Mucosa of gallbladder (tissue), 1 donor: ENCODE measurements at places on chromosomes 3 and 15.

DNA sequence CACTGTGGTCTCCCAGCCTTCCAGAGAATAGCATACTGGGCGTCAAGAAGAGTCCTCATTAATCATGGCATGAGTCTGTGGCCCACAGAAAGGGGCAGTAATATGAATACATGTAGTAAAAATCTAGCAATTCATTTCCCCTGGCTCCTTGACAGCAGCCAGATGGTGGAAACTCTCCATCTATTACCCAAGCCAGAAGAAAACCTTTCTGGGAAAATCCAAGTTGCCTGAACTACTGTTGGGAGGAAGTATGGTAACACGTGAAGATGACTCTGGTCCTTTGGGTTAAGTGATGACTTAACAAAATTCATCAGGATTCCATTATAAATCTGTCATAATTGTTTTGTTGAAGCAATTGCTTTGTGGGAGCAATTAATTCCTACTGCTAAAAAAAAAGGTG is 530.5 kb downstream of the FHIT start:
- DNase-seq = no peak

DNA sequence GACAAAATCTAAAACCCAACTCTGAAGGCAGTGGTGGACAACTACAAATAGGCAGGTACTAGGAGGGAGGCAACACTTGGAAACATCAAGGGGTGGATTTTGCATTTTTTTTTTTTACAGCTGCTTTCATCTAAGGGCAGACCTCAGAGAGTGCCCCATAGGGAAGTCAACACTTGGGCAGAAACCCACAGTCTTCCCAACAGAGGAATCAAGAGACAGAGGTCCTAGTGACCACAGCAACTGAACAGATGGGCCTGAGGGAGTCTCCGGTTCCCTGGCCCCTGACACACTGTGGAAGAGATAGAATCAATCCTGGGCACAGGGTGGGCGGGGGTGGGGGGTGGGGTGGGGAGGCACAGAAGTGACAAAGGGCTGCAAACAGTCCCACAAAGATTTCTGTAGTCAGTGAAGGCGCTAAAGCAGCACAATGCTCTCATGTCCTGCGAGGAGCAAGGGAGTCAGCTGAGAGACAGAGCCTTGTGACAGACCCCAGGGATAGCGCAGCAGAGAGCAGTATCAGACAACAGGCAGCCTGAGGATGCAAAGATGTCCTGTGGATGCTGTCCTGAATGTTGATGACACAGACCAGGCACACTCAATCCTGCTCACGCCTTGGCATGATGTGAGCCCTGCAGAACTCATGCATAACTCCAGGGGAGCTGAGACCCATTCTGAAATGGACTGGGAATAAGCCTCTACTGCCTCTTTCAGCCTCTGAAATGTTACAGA is 6.9 kb upstream of the RFTN1 start:
- no peak for DNase-seq

GRCh38 chr3:98262046-98262445 is 2.0 kb upstream of the OR5H6 start:
- no peak for DNase-seq

DNA sequence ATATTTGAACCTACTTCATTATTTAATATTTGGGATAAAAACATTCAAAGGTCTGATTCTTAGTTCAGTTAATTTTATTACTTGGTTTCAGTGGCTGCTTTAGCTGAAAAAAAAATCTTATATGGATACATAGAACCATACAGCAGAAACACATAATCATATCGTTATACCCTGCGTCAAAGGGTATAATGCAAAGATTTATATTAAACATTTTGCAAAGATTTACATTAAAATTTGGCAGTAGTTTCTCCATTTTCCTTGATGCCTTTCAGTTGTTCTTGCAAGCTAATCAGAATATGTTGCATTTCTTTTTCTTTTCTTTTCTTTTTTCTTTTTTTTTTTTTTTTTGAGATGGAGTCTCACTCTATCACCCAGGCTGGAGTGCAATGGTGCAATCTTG is 31.4 kb downstream of the CLDN11 start:
- DNase-seq = no peak

- no peak for DNase-seq
Measured at GRCh38 chr15:51672913-51673857, 8.1 kb upstream of the SCG3 start.

DNA sequence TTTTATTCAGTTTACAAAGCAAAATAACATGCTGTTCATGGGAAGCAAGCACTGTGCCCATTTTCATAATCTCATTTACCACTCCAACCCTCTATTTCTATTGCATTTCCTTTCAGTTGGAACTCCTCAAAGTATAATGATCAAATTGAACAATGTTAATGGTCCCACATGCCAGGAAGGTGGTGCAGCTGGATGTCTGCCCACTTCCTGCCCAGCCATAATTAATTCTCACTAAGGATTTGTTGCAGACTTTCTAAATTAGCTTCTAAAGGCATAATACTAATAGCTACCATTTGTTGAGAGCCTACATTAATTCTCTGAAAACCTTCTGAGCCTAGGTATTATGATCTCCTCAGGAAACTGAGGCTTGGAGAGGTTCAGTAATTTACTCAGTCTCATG is 316.1 kb upstream of the TPM1 start:
- DNase-seq = no peak

DNA sequence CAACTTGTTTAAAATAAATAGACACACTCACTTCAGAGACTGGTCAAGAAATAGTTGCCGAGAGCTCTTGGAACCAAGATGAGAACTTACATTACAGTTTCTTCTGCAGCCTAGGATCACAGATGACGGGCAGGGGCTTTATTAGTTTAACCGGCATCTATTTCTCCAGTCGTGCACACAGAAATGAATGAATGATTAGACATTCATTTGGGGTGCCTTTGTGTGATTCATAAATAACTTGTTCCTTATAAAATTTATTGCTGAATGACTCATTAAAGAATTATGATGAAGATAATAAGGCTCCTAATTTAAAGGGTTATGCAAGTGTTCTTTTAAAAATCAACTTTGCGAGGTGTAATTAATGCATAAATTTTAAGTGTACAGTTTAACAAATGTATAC is 20.8 kb downstream of the NFKBIZ start:
- no peak for DNase-seq

DNA sequence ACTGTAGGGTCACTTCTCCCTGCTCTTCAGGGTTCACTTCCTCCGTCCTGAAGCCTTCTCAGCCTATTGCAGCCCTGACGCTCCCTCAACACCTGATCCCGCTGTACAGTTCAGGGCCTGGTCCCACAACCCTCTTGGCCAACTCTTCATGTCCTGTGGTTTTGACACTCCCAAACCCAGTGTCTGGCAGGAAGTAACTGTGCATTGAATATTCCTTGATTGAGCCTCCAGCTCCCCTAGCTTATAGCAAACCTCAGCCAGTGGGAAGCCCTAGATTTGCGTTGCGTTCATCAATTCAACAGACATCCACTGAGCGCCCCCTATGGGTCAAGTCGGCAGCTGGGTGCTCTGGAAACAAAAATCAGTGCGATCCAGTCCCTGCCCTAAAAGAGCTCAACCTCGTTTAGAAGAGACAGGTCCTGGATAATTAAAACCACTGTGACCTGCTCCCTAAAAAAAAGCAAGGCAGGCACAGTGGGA is 13.5 kb downstream of the UBAP1L start:
- peak; percentile 67 for DNase-seq

- no peak for DNase-seq
Measured at GRCh38 chr15:61974759-61975158, 85.5 kb downstream of the VPS13C start.

GRCh38 chr15:41904541-41905005 is 10.7 kb upstream of the SPTBN5 start:
- peak; percentile 61 for DNase-seq

- peak; percentile 73 for DNase-seq
Measured at GRCh38 chr15:98850961-98851572, 156.5 kb downstream of the PGPEP1L start.

GRCh38 chr3:52524258-52524751 is 9.4 kb downstream of the NT5DC2 start:
- DNase-seq = no peak

DNA sequence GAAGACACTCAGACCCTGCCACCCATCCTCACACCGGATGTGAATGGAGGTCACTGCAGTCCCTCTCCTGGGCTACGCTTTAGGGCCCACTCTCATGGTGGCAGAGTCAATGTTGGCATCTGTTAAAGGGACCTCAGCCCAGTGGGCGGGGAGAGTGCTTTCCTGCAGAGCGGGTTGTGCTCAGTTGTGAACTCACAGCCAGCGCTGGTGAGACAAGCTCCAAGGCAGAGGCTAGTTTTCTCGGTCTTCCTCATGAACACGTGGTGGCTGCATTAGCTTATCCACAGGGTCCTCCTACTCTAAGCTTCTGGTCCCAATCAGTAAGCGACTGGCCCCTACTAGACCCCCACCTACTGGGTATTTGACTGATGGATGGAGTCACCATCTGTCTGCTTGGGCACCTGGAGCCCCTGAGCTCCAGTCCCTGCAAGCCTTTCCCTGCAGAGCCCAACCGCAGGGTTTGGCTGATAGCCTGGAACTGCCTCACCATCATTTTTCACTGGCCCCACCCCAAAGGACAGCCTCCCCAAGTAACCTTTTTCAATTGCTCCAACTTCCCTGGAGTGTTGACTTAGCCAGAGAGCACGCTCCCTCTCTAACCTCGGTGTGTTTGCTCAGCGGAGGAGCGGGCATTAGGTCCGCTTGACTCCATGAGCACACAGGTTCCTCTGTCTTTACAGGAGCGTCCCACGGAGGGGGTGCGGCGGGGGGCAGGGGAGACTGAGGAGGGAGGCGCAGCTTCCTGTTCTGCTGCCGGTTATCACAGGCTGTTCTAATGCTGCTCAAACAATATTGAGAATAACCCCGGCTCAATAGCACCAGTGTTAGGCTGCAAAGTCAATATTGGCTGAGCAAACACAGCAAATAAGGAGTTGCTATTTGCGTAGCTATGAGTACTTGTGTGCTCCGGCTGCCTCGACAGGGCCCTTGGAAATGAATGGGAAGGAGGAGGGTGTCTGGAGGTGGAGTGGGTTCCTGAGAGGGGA is 141.7 kb downstream of the RPLP1 start:
- DNase-seq = peak; percentile 93

- DNase-seq = peak; percentile 93
Measured at GRCh38 chr15:74240002-74240568, 4.0 kb downstream of the CCDC33 start.

DNA sequence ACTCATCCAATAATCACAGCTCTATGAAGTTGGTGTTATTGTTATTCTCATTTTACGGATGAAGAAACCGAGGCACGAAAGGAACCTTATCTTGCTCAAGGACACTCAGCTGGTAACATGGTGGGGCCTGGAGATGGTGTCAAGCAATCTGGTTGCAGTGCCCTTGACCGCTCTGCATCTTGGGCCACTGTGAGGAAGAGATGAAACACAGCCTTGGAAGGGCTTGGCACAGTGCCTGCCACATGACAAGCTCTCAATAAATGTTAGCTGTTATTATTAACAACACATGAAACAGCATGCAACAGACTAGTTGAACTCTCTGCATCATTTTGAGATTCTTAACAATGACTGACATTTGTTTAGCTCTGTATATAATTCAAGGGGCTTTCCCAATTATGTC is 10.1 kb upstream of the ITGA11 start:
- DNase-seq = no peak

DNA sequence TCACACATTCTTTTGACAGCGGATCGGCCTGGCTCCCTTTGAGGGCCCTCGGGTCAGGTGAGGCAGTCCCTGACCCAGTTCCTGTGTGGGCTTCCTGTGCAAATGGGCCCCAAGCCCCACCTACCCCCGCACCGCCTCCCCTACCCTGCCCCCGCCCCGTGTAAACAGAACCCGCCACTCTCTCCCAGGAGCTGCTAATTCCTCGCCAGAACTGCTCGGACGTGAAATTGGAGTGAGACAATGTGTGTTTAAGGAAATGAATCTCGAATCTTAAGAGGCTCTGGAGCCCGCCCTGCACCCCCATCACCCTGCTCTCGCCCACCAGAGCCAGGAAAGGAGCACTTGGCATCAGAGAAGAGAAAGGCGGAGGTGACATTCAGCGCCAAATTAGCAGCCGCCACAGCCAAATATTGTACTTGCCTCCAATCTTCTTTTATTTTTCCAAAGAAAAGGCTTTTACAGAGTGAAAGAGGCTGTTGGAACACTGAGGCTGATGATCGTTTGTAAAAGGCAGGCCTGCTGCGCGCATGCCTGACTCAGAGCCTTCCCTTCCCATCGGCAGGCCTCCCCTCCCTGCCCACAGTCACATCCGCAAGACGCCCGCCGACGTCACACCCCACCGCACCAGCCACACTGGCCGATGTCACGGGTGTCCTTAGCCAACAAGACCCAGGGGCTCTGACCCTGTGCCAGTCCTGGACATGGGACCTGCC is 53.1 kb downstream of the CACNA2D2 start:
- peak; percentile 69 for DNase-seq

GRCh38 chr15:68695061-68695595 is 116.3 kb downstream of the CORO2B start:
- no peak for DNase-seq

DNA sequence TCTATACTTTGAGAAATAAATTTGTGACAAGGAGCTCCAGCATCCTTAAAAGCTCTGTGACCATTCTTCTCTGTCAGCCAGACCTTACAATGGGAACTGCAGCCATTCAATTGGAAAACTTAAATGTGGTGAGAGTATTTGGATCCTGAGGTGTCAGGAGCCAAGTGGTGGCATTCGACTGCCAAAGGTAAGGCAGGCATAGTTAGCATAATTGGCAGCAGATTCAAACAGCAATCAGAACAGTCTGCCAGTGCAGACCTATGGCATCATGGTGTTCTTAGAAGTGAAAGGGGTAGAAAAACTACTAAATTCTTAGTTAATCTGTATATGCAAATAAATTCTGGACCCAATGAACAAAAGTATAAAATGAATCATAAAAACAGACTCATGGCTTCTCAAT is 18.2 kb upstream of the FNDC3B start:
- no peak for DNase-seq

DNA sequence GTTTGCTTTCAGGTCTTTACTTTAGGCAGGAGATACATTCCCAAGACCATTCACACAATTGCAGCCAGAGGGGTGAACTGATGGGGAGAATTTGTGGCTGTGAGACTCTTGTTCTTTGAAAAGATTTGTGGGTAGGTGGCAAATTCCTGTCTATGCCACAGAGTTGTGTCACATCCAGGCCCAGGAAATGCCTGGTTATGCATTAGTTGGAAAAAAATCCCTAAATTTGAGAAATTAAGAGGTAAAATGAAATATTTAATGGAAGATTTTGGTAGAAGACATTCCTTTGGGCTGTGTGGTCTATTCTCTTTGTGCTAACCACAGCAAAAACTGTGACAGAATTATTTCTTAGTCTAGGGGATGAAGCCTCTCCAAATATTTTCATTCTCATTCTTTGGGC is 28.8 kb downstream of the SAMMSON start:
- DNase-seq = no peak
